ENCODE measurements at places on chromosomes 4 and X.
A peak's percentile ranks its signal among the peaks of the same experiment; 100 is the strongest.

- no peak for DNase-seq
Measured at GRCh38 chr4:5133933-5134594, 82.8 kb downstream of the STK32B start.

GRCh38 chr4:173009129-173009823 lies 159.3 kb upstream of the GALNT7 start:
- DNase-seq = no peak

- DNase-seq = no peak
Measured at GRCh38 chr4:89616382-89616781, 220.6 kb downstream of the SNCA start.

DNA sequence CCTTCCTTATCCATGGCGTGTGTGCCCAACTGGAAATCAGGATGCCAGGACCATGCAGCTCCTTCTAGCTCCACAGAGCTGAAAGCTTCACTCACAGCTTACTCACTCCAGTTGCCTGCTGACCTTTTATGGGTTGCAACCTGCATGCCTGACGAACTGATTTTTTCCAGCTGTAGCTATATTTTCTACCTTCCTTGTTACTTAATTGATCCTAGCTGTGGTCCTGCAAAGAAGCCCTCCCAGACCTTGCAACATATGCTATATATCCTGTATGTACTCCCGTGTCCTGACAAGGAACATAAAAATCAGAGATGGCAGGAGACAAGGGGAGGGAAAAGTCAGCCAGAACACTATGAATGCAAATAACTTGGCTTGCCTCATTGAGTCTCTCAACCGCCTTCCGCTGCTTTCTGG lies 135.3 kb upstream of the LDB2 start:
- peak; percentile 86 for DNase-seq

DNA sequence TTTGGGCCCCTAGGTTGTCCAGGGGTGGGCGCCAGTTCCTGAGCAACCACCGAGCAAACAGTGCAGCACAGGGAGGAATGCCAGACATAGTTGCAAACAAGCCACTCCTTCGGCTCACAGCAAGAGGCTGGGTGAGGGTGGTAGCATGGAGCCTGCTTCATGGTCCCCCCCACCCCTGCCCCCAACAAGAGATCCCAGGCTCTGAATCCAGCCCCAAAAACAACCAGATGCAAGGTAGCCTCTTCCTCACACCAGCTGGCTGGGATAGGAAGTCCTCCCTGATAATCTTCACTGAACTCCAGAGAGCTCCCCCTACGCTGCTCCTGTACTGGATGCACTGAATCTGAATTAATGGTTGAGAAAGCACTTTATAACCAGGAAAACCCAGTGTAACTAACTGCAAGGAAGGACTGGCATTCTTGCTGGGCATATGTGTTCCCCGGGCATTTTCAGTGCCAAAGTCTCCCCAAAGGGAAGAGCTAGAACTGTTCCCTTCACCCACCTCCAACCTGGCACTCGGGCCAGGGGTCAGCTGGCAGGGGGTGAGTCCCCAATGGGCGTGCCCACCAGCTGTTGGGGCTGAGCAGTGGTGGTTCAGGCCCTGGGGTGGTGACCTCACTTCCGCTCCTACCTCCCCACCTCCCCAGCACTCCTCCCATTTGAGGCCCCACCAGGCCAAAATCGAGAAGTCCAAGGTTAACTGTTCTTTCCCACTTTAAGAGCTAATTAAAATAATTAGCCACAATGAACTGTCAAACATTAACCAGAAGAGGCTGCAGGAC lies 1.5 kb downstream of the ELF4 start:
- DNase-seq = peak; percentile 22

DNA sequence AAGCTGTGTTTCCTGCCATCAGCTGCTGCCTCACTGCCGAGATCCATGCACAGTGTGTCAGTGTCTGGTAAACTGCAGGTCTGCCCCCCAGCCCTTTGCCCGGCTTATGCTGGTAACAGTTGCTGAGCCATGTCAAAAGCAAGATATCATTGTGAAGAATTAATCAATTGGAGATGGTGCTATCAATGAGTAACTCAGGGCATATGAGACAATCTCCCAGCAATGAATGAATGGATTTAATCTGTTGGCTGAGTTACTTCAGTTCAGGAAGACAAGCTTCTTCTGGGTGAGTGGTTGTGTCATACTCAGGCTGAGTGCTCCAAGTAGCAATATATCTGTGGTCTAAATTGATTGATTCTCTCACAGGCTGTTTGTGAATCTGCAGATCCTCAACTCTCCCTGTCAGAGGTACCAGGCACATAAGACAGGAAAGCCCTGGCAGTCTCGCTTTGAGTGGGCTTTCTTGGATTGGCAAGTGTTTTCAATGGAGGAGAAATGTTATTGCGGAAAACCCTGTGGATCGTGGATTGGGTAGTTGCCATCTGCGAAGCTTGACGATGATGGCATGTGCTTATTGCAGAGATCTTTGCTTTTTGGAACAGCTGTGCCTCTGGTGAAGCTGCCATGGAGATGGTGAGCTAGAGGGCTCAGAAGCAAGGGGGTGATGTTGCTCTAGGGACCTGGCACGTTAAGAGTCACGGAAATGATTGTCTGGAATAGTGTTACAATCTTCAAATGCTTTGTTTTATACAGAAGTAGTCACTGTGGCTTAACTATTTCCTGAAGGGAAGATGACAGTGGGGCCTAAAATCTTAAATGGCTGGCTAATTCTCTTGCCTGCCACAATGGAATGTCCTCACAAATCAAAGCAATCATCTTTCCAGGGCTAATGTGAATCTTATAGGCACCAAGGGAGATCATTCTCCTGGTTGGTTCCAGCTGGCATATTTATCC lies 147.6 kb upstream of the TBC1D9 start:
- DNase-seq = no peak

GRCh38 chr4:41483771-41484170 lies 54.2 kb upstream of the LIMCH1 start:
- no peak for DNase-seq

- DNase-seq = no peak
Measured at GRCh38 chr4:3803946-3804345, 37.8 kb downstream of the ADRA2C start.

- DNase-seq = no peak
Measured at GRCh38 chrX:19627533-19627932, 112.2 kb upstream of the MAP3K15 start.

DNA sequence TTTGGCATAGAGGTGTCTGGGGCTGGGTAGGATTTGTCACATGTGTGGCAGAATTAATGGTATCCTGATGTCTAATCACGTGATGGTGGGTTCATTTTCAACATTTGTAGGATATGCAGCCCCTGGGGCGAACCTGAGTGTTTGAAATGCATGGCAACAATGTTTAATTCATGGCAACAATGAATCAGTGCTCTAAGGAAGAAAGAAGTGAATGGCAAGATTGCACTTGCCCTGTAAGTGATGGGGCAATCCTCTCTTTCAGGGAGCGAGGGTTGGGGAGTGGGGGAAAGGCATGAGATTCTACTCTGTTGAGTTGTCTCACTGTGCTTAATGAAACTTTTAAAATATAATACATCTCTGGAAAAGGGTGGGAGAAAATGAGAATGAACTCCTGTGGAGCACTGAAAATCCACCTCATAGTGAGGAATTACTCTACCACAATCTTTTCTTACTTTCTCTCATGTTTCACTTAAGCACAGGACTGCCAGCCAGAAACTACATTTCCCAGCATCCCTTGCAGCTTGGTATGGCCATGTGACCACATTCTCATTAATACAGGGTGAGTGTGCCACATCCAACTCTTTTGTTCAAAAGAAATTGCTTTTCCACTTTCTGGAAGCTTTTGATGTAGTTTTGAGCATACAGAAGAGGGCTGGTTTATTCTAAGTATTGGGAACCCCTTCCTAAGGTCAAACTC lies 64.0 kb upstream of the PGM2 start:
- no peak for DNase-seq

DNA sequence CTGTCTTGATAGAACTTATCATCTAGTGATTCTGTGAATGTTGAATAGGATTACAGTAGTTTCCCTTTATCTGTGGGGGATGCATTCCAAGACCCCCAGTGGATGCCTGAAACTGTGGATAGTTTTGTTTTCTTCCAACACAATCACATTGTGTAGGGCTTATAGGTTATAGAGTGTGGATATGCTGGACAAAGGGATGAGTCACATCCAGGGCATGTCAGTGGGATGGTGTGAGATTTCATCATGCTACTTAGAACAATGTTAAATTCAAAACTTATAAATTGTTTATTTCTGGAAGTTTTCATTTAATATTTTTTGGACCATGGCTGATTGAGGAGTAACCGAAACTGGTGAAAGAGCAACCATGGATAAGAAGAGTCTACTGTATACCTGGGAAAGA lies 432.3 kb upstream of the ATOH1 start:
- no peak for DNase-seq

DNA sequence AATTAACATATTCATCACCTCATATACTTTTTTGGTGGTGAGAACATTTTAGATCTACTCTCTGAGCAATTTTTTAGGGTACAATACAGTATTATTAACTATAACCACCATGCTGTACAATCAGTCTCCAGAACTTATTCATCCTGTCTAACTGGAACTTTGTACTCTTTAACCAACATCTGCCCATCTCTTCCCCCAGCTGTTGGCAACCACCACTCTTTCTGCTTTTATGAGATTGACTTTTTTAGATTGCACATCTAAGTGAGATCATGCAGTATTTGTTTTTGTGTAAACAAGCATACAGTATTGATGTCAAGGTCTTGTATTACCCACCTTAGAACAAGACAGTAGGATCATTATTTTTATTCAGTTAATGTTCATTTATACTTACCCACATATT lies 516.8 kb downstream of the RPA4 start:
- no peak for DNase-seq

- no peak for DNase-seq
Measured at GRCh38 chrX:132486599-132487178, 2.1 kb downstream of the MBNL3 start.

DNA sequence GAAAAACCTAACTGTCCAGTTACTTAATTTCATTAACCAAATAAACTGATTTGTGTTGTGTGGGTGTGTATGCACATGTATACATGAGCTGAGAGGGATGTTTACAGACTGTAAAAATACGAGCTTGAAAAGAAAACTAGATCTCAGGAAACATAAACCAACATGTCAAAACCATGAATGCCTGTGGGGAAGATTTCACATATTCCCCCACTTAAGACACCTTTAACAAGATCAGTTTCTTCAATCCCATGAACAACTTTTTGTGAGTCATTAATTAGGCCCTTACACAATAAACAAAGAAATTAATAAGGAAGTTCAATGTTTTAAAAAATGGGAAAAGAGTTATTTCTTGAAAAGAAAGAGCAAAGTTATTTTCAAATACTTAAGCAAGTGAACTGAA lies 170.8 kb downstream of the ZNF674 start:
- DNase-seq = no peak

DNA sequence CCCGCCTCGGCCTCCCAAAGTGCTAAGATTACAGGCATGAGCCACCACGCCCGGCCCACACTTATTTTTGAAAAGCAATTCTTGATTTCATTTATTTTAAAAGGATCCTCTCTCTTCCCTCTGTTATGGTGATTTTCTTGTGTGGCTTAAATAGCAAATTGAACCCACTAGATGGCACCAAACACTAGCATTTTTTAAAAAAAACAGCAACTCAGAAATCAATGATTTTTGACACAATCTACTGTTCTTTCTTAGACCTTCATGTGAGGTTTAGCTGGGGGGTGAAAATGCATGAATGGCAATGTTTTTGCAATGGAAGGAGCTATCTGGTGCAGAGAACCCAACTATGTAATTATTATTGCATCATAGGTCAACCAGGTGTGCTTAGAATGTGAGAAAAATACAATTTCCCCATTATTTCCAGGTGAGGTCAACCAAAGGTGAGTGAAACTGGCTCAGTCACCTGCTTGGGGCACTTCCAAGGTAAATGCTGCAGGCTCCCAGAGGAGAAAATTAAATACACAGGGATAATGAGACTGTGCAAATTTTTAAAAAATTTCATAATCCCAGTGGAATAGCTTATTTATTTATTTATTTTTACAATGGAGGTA lies 226.7 kb upstream of the PRKX start:
- no peak for DNase-seq

DNA sequence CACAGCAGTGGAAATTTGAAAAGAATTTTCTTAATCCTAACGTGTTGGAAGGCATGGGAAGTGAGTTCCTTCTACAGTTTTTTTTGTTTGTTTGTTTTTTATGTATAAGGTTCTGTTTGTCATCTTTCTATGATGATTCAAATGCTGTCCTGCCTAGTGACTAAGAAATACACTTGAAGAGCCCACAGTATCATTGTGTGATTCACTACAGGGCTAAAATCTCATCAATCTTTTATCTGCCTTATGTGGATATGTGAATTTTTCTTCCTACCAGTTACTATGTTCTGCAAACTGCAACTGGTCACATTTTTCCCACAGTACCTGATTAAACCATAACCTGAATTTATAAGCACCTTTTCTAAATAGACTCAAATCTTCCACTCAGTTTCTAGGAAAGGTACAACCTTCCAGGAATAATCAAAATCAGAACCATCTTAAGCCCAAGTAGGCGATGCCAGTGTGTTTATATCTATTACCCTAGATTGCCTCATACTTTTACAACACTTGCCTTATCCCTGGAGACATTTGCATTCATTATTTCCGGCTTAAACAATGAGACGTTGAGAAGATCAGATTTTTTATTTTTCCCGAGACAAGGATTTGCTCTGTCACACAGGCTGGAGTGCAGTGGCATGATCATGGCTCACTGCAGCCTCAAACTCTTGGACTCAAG lies 214.6 kb upstream of the GALNT7 start:
- DNase-seq = no peak

DNA sequence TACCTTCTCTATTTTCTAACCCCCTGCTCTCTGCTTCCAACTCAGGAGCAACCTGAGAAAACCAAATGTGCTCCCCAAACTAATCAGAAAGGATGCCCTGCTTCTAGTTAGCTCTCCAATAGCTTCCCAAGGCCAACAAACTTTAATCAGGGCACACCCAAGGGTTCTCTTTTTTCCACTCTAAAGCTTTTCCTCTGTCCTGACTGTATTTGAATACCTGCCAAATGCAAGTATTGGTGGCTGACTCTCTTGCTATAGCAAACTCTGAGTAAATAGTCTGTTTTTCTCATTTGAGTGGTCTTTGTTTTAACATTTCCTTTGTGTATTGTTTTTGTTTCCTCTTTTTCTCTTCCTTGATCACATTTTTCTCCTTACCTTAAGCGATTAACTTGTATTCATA lies 52.5 kb downstream of the GBA3 start:
- no peak for DNase-seq

- DNase-seq = no peak
Measured at GRCh38 chrX:154653048-154653401, 354 bp downstream of the CTAG2 start.

DNA sequence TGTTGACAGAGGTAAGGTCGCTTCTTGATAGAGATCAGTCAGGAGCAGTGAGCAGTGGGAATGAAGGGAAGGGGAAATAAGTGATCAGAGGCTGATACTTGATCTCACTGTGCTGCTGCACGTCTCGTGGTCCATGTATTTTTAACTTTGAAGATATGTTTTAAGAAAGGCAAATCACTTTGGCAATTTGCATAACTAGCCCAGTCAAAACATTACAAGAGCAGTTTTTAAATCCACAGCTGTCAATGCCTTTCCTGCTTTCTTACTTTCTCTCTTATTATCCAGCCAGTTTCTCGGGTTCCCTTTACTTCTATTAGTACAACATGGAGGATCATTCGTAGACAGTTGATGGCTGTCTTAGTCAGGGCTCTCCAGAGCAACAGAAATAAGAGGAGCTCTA lies 472.8 kb downstream of the TMA16 start:
- peak; percentile 17 for DNase-seq

- DNase-seq = peak; percentile 30
Measured at GRCh38 chr4:36189511-36190226, 54.6 kb downstream of the ARAP2 start.
